ENCODE measurements at places on chromosomes 16 and 17.
A peak's percentile ranks its signal among the peaks of the same experiment; 100 is the strongest.

- DNase-seq = no peak
Measured at GRCh38 chr16:89924297-89924924, 1.3 kb downstream of the TUBB3 start.

GRCh38 chr17:34758316-34758715 is 178.9 kb downstream of the TMEM132E start:
- DNase-seq = no peak

DNA sequence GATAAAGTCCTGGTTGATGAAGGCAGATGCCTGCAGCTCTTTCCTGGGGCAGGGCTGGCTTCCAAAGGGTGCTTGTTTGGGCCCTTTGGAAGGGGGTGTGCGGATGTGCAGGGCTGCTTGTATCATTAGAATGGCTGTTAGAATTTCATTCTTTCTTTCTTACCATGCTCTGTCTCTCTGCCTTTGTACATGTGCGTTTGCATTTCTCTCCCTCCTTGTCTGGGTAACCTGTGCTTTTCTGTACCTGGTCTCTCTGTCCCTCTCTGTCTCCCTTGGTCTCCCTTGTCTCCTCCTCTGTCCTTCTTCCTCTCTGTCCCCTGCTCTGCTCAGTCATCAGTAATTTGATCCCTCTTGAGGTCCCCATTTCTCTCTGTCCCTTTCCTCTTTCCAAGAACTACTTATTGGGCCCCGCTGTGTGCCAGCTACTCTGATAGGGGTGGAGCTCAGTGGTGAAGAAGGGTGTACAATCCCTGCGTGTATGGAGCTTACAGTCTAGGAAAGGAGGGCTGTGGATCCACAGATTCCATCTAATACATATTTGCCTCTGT is 69.3 kb downstream of the PLCG2 start:
- DNase-seq = no peak

DNA sequence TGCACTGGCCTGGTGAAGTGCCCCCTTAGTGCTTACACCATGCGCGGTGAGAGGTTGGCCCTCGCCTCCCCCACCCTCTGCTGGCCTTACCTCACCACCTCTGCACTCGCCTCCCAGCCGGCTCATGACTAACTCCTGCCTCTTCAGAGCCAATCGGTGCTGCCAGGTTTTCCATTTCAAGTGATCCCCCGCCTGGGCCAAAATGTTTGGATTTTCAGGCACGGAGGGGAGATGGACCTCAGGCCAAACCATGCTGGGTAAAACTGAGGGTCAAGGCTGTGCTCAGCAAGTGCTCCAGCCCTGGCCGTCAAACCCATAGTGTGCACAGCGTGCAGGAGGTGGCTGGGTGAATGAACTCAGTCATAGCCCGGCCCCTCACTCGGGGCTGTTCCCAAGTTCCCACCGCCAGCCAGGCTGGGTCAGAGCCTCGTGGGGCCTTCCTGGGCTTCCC is 175.4 kb downstream of the SEC14L1 start:
- peak; percentile 21 for DNase-seq

- DNase-seq = no peak
Measured at GRCh38 chr16:2487903-2488531, 13.1 kb downstream of the TBC1D24 start.

Measured in T1000 (cell line).